Stimulated activated CD4-positive, alpha-beta T cell treated with anti-CD3 and anti-CD28 coated beads, TNF-alpha, amount 100 ng/mL, for 24 hours (primary cell): ENCODE measurements at places on chromosomes 16 and 17.

DNA sequence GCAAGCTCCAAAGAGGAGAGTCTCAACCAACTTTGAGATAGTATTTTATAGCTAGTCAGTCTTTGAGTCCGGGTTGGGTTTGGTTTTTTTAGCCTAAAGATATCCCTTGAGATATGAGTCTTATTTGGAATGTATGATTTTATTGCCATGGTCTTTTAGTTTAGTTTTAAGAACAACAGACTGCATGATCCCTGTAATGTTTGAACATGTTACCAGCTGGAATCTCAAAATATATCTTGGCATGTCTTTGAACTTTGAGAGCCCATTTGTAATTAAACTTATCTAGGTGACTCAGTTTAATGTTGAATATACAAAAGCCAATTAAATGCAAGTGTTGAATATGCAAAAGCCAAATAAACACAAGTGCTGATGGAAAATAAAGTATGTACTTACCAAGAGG, 100.6 kb downstream of the TANGO6 start:
- DNase-seq = no peak

- DNase-seq = no peak
Measured at GRCh38 chr17:75481194-75482068, 25.0 kb downstream of the TMEM94 start.

DNA sequence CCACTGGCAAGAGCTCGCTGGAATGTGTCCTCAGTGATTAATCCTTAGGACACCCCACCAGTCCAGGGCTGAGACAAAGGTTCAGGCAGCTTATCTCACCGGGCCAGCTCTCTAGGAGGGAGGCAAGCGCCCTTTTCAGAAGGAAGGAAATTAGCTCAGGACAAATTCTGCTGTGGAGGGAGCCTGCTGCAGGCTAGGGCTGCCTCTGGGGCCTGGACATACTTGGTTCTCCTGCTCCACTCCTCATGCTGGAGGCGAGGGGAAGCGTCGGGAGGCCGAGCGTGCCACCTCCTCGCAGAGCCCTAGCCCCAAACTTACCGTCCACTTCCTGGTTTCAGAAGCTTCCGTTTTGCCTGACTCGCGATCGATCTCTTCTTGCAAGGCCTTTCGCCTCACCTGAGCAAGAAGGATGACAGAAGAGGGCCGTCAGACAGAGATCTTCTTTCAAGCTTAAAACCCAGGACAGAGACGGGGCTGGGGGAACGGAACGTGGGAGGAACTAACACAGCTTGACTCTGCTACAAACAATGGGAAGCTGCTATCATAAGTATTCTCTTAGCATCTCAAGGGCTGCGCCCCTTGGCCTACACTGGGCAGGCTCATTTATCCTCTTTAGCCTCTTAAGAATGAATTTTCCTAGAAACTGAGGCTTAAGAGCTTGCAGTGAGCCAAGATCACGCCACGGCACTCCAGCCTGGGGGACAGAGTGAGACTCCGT, 7.7 kb downstream of the KNOP1 start:
- no peak for DNase-seq

DNA sequence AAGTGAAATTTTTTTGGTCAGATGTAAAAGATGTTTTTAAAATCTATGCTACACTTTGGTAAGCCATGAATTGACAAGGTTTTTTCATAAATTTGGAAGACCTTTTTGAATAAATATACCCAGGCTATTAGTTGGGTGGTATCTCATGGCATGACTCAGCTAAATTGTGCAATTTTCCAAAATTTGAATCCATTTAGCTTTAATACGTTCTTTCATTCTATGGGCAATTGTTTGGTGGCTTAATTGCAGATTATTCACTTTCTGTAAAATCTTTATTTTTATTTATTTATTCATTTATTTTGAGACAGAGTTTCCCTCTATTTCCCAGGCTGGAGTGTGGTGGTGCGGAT, 82.8 kb upstream of the TNRC6A start:
- no peak for DNase-seq
